ENCODE measurements at places on chromosomes 6 and 20.

GRCh38 chr6:27836783-27837624 is 75.2 kb downstream of the OR2B2 start:
- peak; percentile 82 for DNase-seq

GRCh38 chr6:82083646-82084045 is 163.9 kb downstream of the IBTK start:
- DNase-seq, result no peak

DNA sequence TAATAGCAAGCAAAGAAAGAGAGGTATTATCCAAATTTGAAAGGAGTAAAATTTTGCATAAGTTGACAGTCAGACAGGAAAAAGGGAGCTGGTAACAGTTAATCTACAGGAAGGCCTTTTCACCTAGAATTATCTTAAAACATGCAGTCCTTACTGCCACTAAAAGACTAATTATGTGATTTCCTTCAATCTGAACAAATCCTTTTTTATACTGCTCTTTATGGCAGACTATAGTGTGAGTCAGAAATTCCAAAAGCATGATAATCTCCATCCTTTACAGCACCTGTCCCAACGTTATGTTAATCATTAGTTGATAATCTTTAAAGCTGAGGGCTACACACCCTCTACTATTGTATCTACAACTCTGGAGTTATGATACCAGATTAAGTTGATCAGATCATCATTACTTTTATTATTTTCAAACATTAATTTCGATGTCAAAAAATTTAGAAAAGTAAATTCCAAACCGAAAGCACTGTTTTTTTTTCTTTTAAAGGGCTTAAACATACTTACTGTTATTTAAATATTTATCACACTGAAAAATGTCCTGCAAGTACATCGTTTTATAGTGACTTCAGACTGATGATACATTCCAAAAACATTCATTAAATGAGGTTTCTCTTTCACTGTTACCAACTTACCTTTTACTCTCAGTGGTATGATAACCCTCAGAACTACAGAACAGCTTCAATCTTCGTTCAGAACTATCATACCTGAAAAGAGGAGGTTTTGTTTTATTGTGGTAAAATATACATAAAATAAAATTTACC is 33.2 kb upstream of the AKAP7 start:
- no peak for DNase-seq

GRCh38 chr20:43843096-43843964 is 71.3 kb upstream of the TOX2 start:
- no peak for DNase-seq

GRCh38 chr6:84329077-84329476 is 101.6 kb upstream of the CEP162 start:
- DNase-seq, result no peak

GRCh38 chr6:161444464-161444863 is 170.6 kb upstream of the AGPAT4 start:
- DNase-seq, result no peak

DNA sequence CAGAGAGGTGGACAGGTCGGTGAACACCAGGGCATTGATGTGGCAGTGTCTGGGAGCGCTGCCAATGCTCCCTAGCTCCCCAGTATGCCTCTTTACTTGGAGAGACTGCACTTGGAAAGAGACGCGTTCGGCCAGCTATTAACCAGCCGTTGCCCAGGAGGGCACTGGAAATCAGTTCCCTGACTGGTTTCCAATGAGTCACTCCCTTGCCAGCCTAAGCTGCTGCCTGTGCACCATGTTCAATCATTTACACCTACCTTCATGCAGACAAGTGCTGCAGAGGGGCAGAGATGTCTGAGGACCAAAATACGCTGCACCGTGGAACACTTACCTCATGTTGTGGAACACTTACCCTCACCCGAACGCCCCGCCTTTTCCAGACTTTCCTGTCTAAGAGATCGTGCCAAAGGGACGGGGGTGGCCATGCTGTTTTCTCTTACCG is 151.6 kb downstream of the SOBP start:
- DNase-seq, result no peak

DNA sequence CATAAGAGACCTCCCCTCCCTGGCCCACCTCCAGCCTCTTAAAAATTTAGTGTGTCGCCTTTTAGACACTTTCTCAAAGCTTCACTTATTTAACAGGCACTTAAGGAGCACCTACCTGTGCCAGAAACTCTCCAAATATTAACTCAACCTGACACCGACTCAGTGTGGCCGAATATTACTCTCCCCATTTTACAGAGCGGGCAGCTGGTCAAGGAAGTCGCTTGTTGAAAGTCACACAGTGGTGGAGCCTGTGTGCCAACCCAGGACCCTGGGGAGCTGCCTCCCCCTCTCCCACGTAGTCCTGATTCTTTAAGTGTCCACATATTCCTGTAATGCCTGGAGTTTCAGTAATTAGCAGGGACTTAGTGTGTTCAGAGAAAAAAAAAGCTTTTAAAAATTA is 1.0 kb upstream of the PMEPA1 start:
- DNase-seq, result no peak

DNA sequence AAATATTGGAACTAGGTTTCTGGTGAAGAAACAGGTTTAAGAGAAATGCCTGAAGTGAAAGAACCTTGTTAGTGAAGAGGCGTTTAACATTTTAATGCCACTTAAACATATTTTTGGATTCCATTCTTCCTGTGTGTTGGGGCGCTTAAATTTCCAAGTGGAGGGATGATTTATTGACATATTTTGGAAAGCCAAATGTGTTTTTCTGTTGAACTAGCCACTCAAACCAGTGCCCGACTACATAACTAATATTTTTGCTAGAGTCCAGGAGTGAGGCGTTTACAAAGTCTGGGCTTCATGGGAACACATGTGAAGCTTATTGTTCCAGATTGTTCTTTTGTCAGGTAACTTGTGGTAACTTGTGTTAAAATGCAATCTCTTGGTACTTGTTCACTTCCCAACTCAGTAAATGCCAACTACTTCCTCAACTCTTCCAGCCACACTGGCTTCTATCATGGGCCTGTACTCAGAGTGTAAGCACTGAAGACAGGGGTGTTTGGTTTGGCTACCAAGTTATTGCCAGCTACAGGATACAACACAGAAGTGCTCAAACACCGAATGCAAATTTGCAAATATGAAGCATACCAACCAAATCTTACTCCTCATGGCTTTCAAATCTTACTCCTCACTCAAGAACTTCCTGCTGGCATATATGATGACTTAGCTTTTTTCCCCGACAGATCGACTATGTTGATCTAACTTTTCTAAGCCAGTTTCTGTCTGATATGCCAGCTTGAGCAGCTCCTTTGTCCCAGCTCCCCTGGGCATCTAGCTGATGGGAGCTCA is 2.0 kb upstream of the ZNFX1 start:
- no peak for DNase-seq

GRCh38 chr6:105301756-105302616 is 100.9 kb downstream of the PREP start:
- DNase-seq, result no peak

DNA sequence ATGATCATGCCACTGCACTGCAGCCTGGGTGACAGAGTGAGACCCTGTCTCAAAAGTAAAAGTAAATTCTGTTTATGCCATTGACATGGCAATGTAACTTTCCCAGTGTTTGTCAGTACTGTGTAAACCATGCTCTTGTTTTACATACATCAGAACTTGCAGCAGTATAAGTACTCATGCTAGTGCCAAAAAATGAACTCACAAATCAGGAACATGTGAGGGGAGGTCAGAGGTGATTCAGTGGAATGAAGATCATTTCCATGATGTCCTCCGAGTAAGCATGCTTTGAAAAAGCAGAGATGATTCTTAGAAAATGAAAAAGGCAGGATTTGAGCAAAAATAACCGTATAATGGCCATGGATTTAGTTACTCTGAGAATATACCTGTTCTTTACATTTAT is 81.9 kb downstream of the ANKS1A start:
- no peak for DNase-seq

DNA sequence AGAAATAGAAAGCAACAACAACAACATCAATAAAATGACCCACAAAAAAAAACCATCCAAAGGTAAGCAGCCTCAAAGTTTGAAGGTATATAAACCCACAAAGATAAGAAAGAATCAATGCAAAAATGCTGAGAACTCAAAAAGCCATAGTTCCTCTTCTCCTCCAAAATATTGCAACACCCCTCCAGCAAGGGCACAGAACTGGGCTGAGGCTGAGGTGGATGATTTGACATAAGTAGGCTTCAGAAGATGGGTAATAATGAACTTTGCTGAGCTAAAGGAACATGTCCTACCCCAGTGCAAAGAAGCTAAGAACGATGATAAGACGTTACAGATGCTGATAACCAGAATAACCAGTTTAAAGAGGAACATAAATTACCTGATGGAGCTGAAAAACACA is 188.8 kb upstream of the BTBD3 start:
- no peak for DNase-seq

DNA sequence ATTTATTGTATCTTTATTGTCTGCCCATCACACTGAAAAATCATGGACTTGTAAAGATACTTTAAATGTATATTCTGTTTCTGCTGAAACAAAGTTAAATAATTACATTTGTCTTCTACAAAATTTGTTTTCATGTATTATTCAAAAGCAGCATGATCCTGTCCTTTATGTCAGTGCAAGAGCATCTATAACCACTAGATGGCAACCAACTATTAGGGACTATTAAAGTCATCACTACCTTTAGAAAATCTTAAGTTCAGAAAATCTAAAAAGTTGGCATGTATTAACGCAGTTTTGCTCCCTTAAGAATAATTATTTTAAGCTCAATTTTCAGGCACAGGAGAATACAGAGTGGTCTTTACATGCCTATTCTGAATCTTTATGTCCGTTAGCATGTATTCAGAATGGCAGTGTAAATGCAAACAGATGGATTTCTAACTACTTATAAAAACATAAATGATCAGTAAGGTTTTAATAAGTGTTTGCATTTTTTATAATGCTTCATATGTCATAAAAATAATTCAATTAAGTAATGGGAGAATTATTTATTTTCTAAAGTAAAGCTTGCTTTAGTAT is 17.8 kb downstream of the TMEM30A start:
- peak; percentile 25 for DNase-seq

GRCh38 chr6:152355166-152355565 is 282.0 kb downstream of the SYNE1 start:
- DNase-seq, result no peak

DNA sequence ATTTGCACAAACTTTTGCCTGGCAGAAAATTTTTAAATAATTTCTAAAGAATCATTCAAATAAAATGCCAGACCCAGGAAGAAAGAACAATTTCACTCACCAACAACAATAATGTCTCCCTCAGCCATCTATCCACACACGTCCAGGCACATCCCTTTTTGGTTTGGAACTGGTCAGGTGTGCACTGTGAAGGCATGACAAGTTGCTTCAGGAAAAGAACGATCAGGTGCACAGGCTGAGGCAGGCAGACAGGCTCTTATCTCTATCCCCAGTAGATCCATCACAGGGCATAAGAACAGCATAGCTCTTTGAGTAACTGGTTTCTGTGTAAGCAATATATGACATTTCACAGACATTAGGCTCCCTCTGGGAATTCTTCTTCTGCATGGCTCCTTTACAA is 18.1 kb upstream of the NXT1 start:
- no peak for DNase-seq
